Activated CD8-positive, alpha-beta memory T cell treated with anti-CD3 and anti-CD28 coated beads for 24 hours (primary cell): ENCODE measurements at places on chromosomes 11 and 22.
A peak's percentile ranks its signal among the peaks of the same experiment; 100 is the strongest.

DNA sequence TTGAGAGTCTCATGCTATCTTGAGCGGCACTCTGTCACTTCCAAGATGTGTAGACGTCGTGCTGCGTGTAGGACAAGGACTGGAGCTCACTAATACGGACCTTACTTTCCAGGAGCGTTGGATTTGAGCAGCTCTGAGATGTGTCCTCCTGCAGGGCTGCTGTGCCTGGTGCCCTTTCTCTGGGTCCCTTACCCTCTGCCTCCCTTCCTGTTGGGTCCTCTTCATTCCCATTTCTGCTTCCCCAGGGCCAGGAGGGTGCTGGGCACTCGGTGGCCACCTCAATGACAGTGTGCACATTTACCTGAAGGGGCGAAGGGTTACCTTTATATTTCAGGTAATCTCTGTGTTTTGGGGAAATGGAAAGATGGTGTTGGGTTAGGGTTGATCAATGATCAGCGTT is 4.0 kb downstream of the PTDSS2 start:
- no peak for DNase-seq

GRCh38 chr11:16804104-16804947 is 65.9 kb downstream of the C11orf58 start:
- DNase-seq = no peak

- DNase-seq = no peak
Measured at GRCh38 chr11:111633248-111633647, 31.0 kb downstream of the SIK2 start.

DNA sequence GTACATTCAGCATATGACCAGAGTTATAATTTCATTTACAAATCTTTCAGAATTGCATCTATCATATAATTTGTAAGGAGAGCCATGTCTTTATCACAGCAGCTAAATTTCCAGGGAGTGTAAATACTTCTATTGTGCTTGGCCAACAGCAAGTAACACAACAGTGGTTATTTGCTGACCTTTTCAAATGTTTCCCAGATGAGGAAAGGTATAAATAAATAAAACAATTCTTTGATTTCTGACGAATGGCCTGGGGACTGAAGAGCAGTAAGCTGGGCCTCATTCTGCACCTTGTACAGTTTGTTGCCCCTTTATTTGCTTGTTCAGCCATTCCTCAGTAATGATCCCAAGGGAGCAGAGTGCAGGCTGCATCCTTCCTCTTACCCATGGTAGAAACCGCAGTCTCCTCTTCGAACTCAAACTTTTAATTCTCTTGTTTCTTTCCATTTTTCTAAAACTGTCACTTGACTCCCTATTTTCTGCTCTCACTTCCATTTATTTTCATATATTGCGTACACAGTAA is 132.8 kb downstream of the DDX10 start:
- no peak for DNase-seq

GRCh38 chr11:107017104-107017432 is 1.2 kb downstream of the GUCY1A2 start:
- no peak for DNase-seq

DNA sequence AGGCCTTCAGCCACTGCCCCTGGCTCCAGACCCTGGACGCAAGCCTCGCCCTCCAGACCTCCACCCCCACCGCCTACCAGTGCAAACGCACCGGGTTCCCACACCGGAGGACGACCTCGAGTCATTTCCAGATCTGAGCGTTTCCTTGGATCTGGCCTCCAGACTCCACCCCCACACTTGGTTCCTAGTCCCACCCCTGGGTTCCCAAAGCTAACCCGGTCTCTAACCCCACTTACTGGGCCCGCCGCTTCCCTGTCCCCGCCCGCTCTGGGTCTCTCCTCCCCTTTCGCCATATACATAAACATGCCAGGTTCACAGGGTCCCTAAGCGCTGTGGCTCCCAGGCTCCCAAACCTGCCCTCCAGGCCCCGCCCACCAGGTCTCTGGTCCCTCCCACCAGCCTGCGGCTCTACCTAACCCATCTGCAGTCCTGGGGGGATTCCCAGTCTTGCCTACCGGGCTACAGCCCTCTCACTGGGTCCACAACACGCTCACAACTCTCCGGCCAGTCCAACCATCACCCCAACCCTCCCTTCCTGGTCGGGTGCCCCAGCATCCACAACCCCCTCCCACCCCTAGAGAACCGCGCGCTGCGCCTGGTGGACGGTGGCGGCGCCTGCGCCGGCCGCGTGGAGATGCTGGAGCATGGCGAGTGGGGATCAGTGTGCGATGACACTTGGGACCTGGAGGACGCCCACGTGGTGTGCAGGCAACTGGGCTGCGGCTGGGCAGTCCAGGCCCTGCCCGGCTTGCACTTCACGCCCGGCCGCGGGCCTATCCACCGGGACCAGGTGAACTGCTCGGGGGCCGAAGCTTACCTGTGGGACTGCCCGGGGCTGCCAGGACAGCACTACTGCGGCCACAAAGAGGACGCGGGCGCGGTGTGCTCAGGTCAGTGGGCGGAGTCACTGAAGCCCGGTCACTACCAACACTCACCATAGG is 36.7 kb downstream of the CD6 start:
- DNase-seq = no peak

DNA sequence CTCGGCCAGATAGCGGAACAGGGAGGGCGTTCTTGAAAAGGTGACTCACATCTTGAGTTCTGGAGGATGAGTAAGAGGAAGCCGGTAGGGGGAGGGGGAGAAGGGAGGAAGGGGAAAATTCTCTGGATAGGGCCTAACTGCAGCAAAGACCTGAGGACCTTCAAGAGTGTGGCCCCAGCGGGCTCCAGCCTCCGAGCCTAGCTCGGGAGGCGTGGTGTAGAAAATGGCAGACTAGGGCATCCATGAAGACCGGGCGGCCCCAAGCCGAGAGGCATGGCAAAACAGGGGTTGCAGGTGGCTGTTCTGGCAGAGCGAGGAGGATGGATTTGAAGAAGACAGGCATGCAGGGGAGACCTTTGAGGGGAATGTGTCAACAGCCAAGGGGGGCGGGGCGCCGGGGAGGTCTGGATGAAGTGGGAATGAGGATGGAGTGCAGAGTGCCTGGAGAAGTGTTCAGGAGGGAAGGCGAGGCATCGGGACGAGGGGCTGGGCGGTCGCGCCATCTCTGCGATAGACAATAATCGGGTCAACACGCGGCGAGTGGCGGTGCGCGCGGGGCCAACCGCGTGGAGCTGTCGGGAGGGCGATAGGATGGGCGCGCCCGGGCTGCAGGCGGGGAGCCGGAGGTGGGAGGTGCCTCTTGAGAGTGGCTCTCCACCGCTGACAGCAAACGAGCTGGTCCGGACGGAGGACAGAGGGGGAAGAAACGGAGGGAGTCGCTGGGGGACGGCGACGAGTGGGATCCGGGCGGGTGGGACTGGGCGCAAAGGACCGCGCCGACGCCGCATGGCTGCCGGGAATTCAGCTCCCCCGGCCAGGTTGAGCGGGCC is 40.0 kb upstream of the CREB3L1 start:
- peak; percentile 84 for DNase-seq

DNA sequence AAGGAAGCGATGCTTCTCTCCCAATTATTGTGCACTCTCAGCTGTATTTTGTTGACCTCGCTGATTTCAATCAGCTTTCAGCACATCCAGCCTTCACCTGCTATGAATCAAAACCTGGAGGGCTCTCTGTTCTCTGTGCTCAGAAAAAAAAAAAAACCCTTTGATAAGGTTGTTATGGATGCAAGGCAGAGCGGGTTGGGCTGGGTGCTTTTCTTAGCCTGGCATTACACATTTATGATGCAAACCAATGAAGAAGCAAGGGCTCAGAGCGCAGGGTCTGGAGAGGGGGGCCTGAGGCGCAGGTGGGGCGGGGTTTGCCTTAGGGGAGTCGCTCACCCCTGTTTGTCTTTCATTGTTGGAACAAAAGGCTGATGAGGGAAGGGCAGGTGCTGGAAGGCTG is 86.0 kb upstream of the CADM1 start:
- no peak for DNase-seq

GRCh38 chr22:24137595-24137994 is 43.7 kb upstream of the SUSD2 start:
- DNase-seq = no peak

DNA sequence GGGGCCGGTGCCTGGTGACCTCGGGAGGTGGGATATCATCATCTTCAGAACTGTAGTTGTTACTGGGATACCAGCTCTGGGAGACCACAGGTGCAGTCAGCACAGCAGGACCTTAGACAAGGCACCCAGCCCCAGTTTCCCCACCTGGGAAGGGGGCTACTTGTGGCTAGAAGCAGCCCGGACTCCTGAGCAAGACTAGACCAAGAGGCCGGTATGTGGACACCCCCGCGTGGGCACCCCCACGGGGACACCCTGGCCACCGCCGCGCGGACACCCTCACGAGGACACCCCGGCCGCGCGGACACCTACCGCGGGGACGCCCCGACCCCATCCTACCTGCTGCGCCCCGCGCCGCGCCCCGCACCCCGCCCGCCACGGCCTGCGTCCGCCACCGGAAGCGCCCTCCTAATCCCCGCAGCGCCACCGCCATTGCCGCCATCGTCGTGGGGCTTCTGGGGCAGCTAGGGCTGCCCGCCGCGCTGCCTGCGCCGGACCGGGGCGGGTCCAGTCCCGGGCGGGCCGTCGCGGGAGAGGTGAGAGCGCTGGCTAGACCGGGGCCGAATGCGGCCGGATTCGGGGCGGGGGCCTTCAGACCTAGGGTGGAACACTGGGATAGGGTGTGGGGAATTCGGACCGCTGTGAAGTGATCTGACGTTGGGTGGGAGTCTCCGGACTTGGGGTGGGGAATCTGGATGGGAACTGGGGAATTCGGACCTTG is at the start of the genes COMT and TXNRD2:
Gene COMT, plus strand, starts transcription at position 408 of the 718 bp plus-strand sequence. CDS start 20,755 bp downstream, outside the sequence.
Gene TXNRD2, minus strand, starts transcription at position 454 of the 718 bp plus-strand sequence. Its CDS starts 15 bp downstream, at position 439.
- peak; percentile 90 for DNase-seq

GRCh38 chr11:40215556-40215955 is 1243.9 kb downstream of the LRRC4C start:
- DNase-seq = no peak

DNA sequence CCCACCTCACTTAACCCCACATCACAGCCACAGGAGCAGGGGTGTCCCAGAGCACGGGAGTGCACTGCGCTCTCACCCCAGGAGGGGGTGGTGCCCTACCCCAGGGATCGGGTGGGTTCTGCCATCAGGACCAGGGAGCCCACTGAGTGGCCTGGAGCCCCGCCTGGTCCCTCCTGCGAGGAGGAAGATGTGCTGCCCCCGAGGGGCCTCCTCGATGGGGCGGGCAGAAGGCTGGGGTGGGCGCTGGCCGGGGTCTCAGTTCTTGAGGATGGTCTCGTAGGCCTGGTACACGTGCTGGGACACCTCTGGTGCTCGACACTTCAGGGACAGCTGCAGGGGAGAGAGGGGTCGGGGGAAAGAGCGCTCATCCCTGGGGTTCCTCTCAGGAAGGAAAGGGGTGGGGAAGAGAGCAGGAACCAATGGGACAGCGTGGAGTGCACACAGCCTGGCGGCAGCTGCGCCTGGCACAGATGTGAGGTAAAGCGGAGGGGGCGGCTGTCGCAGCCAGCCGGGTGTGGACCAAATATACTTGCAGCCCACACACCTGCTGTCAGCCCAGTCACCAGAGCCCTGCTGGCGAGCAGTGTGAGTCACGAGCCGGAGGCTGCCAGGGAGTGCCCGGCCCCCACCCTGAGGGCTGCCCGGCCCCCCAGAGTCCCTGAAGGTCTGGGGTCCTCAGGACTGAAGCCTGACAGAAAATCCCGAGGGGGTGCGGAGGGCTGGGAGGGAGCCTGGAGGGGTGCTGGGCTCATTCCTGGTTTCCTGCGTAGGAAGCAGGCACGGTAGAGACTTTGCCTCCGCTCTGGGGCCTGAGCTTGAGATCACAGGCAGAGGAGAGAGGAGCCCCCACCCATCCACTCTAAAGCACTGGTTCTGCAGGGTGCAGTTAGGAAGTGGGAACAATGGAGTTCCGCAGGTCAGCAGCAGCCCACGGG is 13.3 kb upstream of the RASL10A start:
- no peak for DNase-seq

- DNase-seq = no peak
Measured at GRCh38 chr11:106011481-106011880, 10.6 kb downstream of the MSANTD4 start.

- DNase-seq = no peak
Measured at GRCh38 chr22:23061471-23062280, 8.6 kb upstream of the GNAZ start.

DNA sequence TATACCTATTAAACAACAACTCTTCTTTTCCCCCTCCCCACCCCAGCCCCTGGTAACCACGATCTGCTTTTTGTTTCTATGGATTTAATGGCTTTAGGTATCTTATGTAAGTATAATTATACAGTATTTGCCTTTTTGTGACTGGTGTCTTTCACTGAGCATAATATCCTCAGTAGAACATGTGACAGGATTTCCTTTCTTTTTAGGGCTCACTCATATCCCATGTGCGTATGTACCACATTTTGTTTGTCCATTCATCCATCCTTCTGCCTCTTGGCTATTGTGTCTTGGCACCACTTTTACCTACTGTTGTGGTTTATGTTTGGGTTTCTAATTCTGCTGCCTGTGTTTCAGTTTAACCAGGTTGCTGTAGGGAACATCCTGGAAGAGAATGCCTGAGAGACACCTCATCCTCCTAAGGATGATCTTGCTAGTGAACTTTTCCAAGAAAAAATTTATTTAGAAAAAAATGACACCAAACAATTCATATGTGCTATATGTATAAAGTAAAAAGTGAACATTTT is 77.6 kb upstream of the SESN3 start:
- no peak for DNase-seq

GRCh38 chr11:68379206-68379605 is 66.8 kb downstream of the LRP5 start:
- no peak for DNase-seq
